ENCODE measurements at places on chromosomes 6 and 20. TPM values are rescaled to one million over a fixed set of nuclear protein-coding genes. Genes with fewer than 3 reads are reported as not detected.

GRCh38 chr6:3427687-3428085, 29.2 kb downstream of the SLC22A23 start:
- DNase-seq, result no peak

The SEL1L2 gene
- total RNA-seq, result not detected

- DNase-seq, result no peak
Observed at GRCh38 chr20:10453241-10453640, 18.1 kb downstream of the SLX4IP start.

The RHAG gene
- not detected for total RNA-seq

The MUC21 gene
- not detected for total RNA-seq

DNA sequence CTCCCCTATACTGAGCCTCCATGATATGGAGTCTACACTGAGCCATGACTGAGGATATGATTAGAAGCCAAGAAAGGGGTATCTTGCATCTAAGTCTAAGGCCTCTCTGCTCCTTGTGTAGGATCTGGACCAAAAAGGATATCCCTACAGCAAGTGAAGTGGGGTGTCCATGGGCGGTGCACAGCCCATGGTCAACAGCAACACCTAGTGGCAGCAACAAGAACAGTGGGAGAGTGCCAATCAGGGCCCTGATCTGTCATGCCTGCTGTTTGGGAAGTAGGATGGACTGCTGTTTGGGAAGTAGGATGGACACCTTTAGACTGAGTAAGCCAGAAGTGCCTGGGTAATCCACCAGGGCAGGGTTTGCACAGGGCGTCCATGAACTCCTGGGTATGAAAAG, 22.4 kb downstream of the PTGIS start:
- no peak for DNase-seq

The CCR6 gene
- not detected for total RNA-seq

DNA sequence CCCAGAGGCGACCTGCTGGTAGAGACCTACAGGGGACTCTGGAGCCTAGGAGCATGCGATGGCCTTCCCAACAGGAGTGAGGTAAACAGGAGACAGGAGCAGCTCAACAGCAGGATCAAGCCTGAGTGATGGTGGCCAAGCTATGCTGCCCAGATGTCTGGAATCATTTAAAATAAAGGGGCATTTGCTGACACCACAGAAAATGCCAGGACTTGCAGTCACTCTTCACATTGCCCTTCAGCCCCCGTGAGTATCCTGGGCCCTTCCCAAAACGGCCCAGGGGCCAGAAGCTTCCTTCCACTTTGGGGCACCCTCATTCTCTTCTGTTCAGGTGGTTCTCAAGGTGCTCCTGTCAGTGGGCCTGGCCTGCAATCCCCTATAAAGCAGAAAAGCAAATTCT, 23.2 kb downstream of the INSM1 start:
- no peak for DNase-seq

The ADTRP gene
- 0.12 TPM for total RNA-seq

The MICA gene
- 46.8 TPM for total RNA-seq

- DNase-seq, result no peak
Observed at GRCh38 chr6:155084431-155085123, 89.5 kb downstream of the TIAM2 start.

The UBE3D gene
- total RNA-seq, result 8.2 TPM

GRCh38 chr6:106553440-106553839, 75.9 kb downstream of the RTN4IP1 start:
- no peak for DNase-seq

The ZBTB46 gene
- 0.72 TPM for total RNA-seq

The METTL24 gene
- total RNA-seq, result 0.69 TPM

- DNase-seq, result no peak
Observed at GRCh38 chr6:127277878-127278843, 11.5 kb downstream of the RNF146 start.

GRCh38 chr20:3998998-3999397, 16.4 kb downstream of the RNF24 start:
- DNase-seq, result no peak

- DNase-seq, result no peak
Observed at GRCh38 chr6:163941624-163941976, 527.1 kb downstream of the QKI start.

DNA sequence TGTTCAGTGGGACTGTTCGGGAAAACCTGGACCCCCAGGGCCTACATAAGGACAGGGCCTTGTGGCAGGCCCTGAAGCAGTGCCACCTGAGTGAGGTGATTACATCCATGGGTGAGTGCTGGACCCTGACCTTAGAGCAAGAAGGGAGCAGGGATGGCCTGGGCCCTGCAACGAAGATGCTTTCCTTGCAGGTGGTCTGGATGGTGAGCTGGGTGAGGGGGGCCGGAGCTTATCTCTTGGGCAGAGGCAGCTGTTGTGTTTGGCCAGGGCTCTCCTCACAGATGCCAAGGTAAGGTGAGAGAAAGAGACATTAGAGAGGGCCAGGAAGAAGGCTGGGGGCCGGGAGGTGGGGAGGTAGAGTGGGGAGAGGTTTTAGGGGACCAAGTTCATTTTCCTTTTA, 6.4 kb downstream of the DLK2 start:
- DNase-seq, result no peak

GRCh38 chr6:34055223-34055933, 90.5 kb downstream of the GRM4 start:
- DNase-seq, result no peak

GRCh38 chr20:17888044-17888443, 80.5 kb downstream of the SNX5 start:
- DNase-seq, result no peak

- DNase-seq, result no peak
Observed at GRCh38 chr20:64203037-64203777, 39.0 kb downstream of the MYT1 start.

DNA sequence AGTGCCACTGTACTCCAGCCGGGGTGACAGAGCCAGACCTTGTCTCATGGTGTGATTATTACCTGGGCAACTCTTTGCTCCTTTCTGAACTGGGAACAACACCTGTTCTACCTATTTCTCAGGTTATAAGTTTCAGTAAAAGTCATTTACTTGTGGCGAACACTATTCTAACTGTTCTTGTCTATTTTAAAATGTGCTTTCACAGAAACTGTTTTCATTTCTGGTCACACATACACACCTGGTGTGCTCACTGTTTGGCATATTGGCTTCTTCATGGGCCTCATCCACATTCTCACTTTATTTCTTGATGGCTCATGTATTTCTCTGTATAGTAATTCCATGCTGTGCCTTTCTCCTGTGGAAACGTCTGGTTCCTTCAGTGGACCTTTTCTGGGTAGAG, 30.5 kb upstream of the XRN2 start:
- no peak for DNase-seq

- no peak for DNase-seq
Observed at GRCh38 chr6:131015630-131016263, 47.3 kb downstream of the EPB41L2 start.

GRCh38 chr6:84688141-84688873, 76.1 kb downstream of the TBX18 start:
- DNase-seq, result no peak

The HMGCLL1 gene
- total RNA-seq, result 1.4 TPM

- DNase-seq, result no peak
Observed at GRCh38 chr20:44068316-44069201, 118.4 kb downstream of the JPH2 start.

The PNPLA1 gene
- not detected for total RNA-seq

GRCh38 chr6:139161169-139161568, 26.3 kb downstream of the HECA start:
- no peak for DNase-seq

The CLPSL1 gene
- not detected for total RNA-seq

The PDYN gene
- total RNA-seq, result not detected
